Occipital lobe (tissue), 3 donors: ENCODE measurements at places on chromosomes 3 and 15.

GRCh38 chr3:12681943-12682390, 18.1 kb upstream of the RAF1 start:
- no peak for DNase-seq

DNA sequence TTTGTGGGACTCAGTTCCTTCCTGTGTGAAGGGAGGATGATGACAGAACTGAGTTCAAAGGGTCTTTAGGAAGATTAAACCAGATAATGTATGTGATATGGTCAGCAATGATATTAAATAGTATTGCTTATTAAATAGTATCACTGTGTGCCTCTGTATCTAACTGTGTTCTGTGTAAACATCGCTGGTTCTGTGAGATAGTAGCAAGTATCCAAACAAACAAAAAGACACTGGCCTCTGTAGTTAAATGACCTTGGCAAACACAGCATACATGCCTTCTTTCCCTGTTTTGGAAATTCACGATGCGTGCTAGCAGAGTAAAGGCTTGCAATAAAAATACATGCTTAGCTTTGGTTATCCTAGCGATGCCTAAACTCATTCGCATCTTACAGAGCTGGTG, 76.1 kb downstream of the MESD start:
- no peak for DNase-seq

GRCh38 chr3:47612178-47612577, 33.5 kb upstream of the CSPG5 start:
- no peak for DNase-seq

GRCh38 chr3:27127195-27127594, 242.0 kb downstream of the NEK10 start:
- DNase-seq: no peak

DNA sequence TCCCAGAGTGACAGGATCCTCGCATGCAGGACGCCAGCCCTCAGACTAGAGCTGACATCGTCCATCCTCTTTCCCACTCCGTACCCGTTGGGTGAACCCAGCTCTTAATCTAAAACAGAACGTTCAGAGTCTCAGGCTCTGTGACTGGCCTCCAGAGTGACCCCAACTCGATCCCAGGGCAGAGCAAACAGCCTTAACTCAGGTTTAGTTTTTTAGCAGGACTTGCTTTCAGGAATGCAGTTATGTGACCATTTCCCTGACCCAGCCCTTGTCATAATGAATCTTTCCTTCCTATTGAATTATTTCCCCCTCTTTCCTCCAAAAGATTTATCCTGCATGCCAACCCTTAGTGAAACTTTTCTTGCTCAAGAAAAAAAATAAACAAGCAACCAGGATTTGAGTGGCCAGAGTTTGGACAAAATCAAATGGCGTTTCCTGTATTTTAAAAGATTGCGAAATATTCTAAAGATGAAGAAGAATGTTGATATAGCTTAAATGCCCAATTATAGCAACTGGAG, 47.8 kb upstream of the RARB start:
- no peak for DNase-seq

- DNase-seq: no peak
Observed at GRCh38 chr3:136730595-136731273, 21.4 kb downstream of the STAG1 start.

GRCh38 chr3:184937611-184938010, 125.6 kb downstream of the VPS8 start:
- no peak for DNase-seq

- no peak for DNase-seq
Observed at GRCh38 chr15:98939311-98940080, 68.1 kb downstream of the PGPEP1L start.

DNA sequence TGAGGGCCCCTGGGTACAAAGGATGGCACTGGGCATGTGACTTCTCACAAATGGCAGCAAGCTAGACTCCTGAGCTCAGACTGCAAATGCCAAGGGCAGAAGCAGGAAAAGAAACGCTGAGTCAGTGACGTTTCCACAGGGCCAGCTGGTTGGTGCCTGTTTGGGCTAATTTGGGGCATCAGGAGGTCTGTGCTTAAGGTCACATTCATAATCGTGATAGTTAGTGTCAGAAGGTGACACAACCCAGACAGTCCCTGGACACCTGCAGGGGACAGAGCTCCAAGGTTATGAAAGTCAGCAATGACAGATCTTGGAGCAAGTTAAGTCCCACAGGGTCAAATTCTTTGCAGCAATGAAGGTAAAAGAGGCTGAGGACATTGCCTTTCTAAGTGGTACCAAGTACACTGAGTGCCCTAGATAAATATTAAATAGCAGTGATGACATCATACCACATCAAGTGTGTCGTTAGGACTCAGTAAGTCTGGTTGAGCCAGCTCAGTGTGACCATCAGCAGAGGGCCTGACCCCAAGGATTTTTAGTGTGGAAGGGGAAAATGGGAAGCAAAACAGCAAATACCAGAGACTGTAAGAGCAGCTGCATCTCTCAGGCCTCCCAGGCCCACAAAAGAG, 556.9 kb upstream of the CFAP20DC start:
- no peak for DNase-seq

DNA sequence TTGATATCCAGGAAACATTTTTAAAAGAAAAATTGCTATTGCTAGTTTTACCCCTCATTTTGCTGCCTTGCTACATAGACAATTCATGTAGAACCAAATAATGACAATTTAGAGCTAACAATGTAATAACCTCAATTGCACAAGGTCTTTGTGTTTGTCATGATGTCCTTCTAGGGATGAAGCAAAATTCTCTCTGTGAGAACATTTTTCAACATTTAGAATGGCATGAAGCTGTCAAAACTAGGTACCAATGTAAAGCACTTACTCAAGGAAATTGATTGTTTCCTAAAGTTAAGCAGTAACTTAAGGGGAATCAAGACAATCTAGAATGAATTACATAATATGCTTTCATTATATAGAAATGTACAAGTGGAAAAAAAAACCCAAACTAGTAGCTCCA, 7.9 kb upstream of the FGF7 start:
- no peak for DNase-seq

GRCh38 chr15:60871152-60871551, 357.9 kb downstream of the RORA start:
- no peak for DNase-seq

GRCh38 chr3:17025594-17026139, 140.9 kb downstream of the PLCL2 start:
- no peak for DNase-seq

- DNase-seq: no peak
Observed at GRCh38 chr3:13688034-13688433, 139.1 kb downstream of the FBLN2 start.

DNA sequence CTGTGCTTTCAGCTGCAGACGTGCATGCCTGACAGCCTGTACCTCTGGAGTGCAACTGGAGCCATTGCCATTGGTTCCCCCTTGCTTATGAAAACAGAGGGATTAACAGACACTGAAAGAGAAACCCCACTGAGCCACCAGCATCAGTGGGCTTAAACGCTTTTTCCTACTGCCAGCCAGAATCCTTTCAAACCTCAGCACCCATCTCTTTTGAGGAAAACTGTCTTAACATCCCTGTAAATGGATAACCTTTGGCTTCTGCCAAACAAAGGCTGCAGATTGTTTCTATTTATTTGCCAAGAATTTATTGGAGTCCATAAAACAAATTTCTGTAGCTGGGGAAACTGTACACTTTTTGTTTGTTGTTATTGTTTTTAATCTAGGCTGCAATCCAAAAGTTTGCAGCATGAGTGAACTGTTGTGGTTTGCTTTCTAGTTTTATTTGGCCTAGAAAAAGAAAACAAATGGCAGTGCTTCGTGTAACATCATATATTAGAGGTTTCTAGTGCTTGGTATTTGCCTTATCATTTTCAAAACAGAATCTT, 369.2 kb upstream of the IL12A start:
- no peak for DNase-seq

GRCh38 chr3:19399836-19400235, 251.5 kb downstream of the KCNH8 start:
- DNase-seq: no peak

DNA sequence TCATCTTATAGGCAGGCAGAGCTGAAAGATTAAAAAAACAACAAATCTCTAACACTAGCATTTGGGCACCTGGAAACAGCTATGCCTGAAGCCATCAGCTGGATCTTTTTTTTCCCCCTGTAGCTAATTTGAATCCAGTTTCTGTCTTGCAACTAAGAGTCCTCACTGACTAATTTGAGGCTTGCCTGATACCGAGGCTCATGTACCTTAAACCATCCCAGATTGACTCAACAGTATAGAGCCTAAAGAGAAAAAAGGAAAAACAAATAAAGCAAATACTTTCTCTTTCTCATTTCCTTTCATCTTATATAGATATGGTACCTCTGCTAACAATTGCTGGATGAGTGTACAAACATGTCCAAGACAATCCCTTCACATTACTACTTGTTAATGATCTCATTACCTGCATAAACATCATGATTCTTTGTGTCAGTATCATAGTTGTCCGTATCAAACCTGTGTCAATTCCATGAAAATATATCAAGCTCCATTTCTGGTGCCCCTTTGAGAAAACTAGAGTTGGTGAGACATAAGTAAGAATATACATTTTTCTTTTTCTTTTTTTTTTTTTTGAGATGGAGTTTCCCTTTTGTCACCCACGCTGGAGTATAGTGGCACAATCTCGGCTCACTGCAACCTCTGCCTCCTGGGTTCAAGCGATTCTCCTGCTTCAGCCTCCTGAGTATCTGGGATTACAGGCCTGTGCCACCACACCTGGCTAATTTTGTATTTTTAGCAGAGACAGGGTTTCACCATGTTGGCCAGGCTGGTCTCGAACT, 43.1 kb downstream of the BHLHE40 start:
- DNase-seq: no peak

DNA sequence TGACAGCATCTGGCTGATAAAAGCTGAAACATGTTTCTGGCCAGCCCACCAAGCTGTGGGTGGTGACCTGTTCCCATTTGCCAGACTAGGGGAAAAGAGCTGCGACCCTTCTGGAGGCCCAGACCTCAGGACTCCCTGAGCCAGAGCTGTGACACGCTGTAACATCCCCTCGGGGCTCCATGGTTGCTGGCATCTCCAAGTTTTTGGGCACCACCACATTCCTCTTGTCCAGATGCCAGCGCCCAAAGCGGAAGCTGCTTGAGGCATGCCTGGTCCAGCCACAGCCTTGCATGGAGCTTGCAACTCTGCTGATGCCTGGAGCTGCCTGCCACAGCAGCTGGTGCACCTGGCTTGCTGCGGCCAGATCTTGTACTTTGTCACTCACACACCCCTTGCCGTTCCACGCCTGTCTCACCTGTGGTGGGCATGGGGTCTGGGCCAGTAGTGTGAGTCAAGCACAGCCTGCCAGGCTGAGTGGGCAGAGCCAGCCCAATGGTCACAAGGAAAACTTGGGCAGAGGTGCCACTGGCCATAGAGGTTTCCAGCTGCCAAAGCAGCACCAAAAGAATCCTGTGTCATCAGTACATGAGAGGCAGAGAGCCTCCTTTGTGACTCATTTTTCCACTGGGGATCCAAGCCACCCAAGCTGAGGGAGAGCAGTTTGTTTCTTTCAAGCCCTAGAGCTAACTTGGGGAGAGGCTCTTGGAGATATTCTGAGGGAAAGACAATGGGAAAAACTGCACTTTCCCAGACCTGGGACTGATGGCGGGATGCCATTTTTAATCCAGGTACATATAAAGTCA, 45.7 kb upstream of the PTX3 start:
- no peak for DNase-seq

DNA sequence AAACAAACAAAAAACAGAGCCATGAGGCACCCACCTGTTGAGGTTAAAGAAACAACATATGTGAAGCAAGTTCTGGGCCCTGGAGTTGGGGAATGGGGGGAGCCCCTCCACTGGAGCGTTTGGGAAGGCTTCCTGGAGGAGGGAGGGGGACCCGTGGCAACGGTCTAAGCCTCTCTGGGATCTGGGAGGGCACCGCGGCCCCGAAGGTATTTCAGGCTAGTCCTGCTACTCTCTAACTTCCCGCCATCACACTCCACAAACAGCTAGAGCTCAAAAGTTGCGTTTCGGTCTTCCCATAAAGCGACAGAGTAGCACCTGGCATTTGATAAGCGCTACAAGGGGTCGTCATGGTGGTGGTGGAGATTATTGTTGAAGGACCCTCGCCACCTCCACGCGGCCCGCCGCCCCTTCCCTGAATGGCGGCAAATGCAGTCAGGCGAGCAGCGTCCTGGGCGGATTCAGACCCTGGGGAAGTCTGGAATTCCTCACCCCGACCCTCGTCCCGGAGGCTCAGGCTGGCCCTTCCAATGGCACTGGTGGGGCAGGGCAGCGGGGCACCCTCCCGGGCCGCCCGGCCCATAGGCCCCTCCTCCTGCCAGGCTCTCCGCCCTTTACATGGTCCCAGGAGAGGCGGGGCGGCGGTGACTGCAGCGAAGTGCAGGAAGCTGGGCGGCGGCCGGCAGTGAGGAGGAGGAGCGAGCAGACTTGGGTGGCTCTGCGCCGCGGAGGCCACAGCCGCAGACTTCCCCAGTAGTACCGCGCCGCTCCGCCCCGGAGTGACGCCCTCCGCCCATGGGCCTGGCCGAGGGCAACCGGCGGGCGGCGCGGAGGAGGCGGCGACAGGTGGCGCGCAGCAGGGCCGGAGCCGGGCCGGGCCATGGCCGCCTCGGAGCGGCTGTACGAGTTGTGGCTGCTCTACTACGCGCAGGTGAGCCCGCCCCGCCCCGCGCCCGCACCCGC, at the start of gene NBEAL2:
Gene NBEAL2 (plus strand): TSS at position 682 of the 960 bp plus-strand sequence. CDS start 196 bp downstream, at position 878.
- peak; percentile 63 for DNase-seq

- DNase-seq: no peak
Observed at GRCh38 chr3:107271787-107272387, 105.4 kb upstream of the CCDC54 start.

DNA sequence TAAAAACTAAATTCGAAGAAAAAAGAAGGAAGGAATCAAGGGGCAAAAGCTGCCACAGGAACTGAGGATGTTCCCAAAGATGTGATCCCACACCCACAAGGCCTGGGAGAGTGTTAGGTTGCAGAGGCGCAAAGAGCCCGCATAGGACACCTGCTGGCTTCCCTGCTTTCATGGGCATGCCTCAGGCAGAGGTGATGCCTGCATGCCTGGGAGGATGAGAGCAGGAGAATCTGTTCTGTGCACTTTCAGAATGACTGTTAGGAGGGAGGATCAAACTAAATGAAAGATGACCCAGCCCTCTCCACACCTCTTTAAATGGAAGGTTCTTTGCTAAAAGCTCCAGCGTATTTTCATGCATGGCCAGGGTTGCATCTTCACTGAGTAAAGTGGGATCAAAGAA, 162.4 kb downstream of the PLCL2 start:
- no peak for DNase-seq

- DNase-seq: no peak
Observed at GRCh38 chr3:176951144-176951543, 246.1 kb downstream of the TBL1XR1 start.

- no peak for DNase-seq
Observed at GRCh38 chr3:86147119-86147518, 843.8 kb downstream of the VGLL3 start.

- DNase-seq: no peak
Observed at GRCh38 chr3:184531626-184532280, 29.8 kb upstream of the EPHB3 start.

- DNase-seq: no peak
Observed at GRCh38 chr15:79053894-79054293, 36.7 kb downstream of the RASGRF1 start.

DNA sequence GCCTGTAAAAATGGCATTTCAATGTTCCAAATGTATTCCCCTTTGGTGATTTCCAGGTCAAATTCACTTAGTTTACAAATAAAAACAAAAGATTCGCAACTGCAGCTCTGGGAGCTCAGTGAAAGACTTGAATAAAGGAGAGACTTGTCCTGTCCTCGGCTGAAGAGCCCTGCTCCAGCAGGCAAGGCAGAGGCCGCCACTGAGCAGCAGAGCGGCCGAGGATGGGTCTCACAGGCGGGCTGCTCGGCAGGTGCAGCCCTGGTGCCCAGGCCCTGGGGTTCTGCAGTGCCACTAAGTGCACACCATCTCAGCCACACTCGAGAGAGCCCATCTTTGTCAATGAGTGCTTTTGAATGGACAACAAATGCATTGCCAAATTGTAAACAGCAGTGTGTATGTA, 856.2 kb downstream of the AGBL1 start:
- no peak for DNase-seq
